ENCODE measurements at places on chromosomes 13 and 19.

DNA sequence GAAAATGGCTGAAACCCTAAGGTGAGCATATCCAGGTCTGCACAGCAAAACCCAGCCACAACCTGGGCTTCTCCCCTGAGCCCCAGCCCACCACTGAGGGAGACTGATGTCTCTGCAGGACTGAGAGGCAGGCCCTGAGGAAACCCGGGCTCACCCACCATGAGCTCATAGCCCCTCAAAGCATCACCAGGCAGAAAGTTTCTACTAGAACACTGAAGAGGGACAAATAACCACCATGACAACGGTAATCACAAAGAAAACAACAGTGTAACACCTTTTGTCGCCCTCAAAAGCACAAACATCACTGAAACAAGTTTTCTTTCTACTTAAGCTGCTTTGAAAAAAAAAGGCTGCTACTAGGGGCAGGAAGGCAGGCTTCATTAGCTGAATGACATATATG, 29.8 kb downstream of the TSHZ3 start:
- no peak for DNase-seq

GRCh38 chr13:20373861-20374260, 141.7 kb upstream of the GJB6 start:
- no peak for DNase-seq

DNA sequence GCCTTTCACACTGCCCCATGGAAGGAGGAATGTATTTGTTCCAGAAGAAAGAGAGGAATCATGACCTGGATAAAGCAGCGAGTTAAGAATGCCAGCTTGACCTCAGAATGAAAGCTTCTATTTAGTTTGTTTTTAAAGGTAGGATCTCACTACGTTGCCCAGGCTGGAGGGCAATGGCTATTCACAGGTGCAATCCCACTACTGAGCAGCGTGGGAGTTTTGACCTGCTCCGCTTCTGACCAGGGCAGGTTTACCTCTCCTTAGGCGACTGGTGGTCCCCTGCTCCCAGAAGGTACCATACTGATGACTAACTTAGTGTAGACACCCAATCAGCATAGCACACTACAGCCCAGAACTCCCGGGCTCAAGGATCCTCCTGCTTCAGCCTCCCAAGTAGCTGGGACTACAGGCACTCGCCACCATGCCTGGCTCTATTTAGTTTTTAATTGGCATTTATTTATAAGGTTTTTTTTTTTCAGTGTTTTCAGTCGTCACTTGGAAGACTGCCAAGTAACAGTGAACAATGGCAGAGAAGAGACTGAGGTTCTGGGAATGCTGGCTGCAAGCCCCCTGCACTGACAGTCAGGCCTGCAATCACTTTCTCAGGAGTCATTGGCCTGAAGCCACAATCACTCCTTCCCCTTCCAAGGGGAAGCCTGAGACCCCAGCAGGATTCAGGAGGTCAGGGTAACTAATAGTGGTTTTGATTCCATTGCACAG, 73.1 kb downstream of the EPS15L1 start:
- DNase-seq, result peak; percentile 17

- peak; percentile 45 for DNase-seq
These were observed 41.3 kb upstream of the IGFL4 start for GRCh38 chr19:46081928-46082727.

DNA sequence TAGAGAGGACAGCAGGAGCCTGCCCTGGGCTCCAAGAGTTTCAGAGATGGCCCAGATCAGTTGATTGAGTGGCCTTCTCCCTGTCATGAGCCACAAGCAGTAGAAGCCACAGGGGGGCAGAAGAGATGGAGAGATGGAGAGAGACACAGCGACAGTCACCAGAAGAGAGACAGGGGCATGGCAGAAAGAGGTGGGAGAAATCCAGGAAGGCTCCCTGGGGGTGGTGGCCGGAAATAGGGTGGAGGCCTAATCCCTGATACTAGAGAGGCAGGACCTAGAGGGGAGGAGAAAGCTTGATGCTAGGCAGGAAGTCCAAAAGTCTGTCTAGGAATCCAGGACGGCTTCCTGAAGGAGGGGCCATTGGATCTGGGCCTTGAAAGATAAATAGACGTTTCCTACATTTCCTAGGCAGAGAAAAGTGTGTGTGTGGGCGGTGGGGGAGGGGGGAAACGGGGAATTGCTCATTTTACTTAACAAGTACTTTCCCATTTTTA, 9.6 kb upstream of the TPM4 start:
- DNase-seq, result no peak

DNA sequence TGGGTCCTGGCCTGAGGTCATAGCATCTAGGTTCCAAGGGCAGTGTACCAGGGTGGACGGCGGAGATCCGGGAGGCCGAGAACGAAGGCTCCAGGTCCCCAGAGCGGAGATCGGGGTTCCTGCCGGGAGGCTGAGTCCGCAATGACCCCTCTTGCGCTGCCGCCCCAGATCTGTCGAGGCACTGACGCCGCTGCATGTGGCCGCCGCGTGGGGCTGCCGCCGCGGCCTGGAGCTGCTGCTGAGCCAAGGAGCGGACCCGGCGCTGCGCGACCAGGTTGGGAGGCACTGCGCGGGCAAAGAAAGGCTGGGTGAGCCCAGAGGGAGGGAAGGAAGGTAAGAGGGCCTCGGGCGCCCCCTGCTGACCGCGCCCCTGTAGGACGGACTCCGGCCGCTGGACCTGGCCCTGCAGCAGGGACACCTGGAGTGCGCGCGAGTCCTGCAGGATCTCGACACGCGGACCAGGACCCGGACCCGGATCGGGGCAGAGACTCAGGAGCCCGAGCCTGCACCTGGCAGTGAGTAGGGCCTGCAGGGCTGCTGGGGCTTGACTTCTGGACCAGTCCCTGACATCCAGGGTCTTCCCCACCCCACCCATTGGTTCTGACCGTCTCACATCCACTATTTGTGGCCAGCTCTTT, 906 bp downstream of the ANKLE1 start:
- DNase-seq, result peak; percentile 83

DNA sequence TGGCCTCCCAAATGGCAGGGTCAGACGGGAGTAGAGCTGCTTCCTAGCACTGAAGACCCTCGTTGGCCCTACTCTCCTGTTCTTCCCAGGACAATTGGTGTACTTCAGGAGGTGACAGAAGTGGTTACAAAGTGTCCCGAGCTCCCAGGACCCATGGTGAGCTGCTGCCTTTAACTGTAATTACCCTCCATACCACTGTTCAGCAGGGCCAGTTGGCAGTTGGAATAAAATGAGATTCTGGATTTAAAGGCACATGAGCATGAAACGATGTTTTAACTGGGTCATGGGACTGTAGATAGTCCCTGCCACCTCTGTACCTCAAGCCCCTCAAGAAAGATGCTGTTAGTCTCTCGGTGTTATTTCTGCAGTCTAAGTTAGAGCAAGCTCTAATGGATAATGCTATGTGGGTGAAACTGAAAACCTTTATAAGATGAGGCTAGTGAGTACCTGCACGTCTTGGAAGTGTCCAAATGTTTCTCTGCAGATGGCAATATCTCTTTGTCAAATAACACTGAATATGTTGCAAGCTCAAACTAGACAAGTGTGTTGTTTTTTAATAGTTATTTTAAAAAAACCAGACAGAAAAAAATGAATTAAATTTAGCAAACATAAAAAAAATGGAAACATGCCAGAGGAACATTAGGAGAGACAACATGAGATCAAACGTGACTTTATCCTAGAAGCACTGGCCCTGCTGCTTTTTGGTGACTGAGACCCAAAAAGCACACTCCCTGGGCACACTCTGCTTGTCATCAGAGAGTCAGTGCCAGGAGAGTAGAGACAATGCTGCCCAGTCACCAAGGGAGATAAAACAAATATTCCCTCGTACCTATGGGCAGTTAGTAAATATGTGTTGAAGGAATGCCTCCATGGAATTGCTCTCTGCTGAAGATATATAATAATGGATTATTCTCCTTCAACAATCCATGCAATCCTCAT, 266.3 kb downstream of the LMO7 start:
- no peak for DNase-seq

GRCh38 chr19:51439021-51439465, 19.2 kb downstream of the SIGLEC8 start:
- no peak for DNase-seq

DNA sequence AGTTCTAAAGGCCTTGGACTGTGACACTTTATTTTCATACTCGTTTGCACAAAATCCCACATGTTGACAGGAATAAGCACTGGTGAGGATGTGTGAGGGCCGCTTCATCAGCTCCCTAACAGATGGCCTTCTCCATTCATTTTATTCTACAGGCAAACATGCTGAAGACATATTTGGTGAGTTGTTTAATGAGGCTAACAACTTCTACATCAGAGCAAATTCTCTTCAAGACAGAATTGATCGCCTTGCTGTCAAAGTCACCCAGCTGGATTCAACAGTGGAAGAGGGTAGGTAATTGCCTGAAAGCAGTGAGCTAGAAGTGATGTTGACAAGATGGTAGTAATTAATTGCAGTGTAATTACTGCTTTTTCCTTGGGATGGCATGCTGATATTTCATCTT, 95.7 kb downstream of the GPR12 start:
- DNase-seq, result no peak

DNA sequence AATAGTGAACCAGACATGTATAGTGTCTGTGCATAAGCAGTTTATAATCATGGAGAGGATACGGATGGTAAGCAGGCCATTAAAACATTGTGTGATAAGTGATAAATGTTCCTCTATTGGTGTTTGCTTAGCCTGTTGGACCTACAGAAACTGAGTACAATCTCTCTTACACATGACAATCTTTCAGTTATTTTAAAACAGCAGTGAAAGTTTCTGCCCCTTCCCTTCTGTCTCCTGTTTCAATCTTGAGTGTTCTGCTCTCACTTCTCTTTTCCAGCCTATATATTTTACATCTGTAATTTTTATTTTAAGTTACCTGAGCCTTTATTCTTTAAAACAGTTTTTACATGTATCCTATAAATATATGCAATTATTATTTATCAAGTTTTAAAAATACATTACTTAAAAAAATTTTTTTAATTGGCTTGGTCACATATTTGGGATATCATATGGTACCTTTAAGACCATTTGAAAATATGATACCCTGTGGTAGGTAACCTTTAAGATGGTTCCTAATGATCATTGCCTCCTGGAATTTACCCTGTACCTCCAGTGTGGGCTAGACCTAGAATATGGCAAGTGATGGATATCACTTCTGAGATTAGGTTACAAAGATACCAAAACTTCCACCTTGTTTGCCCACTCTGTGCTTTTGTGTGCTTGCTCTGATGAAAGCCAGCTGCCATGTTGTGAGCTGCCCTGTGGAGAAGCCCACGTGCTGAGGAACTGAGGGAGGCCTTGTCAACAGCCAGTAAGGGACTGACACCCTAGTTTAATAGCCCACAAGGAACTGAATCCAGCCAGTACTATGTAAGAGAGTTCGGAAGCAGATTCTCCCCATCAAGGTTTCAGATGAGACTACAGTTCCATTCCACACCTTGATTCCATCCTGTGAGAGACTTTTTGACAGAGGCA, 99.3 kb downstream of the DHRS12 start:
- DNase-seq, result no peak

- peak; percentile 47 for DNase-seq
These were observed 371.9 kb downstream of the KCNRG start for GRCh38 chr13:50387051-50387581.

DNA sequence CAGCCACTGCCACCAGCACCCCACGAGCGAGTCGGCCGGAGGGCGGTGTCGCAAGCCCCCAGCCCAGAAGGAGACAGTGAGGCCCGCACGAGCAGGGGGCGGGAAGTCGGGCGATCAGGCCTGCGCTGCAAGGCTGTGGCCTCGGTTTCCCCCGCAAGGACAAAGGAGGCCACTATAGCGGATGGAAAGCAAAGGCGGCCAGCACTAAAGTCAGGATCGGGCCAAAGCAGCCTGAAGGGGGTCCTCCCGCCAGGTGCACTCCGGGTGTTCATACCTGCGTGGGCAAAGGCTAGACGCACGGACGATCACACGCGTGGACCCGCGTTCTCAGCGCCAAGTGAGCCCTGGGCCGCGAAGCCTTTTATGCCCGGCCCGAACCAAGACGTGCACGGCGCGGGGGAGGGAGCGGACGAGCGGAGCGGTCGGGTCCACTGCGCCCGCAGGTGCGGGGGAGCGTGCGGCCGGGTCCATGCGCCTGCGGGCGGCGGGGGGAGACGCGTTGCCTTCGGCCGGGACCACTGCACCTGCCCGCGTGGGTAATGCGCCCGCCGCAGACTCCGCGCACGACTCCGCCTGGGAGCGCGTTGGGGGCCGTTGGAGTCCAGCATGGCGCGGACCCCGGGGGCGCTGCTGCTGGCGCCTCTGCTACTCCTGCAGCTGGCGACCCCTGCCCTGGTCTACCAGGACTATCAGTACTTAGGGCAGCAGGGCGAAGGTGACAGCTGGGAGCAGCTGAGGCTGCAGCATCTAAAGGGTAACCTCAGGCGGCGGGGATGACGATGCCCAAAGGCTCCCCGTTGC, at the start of the genes PRDX2 and THSD8:
PRDX2 (minus strand) TSS at position 335 of the 801 bp plus-strand sequence. CDS start 539 bp downstream, outside the sequence.
THSD8 (plus strand) TSS at position 604 of the 801 bp plus-strand sequence; CDS start at position 607, 3 bp downstream.
- peak; percentile 95 for DNase-seq

GRCh38 chr13:108360139-108360538, 90.6 kb downstream of the TNFSF13B start:
- DNase-seq, result no peak

DNA sequence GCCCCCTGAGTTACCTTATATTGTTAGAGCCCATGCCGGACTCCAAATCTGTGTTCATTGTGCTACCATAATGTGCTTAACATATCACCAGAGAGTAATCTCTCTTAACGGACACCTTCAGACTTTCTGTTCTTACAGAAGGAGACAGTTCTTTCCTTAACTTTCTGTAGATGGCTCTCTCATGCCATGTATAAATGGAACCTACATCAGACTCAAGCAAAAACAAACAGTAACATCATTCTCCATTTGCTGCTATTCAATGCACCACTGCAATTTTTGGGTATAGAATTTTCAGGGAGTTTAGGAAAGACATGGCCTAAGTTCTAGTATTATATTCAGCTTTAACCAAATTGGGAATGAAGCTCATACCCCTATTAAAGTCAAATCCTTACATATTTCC, 12.6 kb upstream of the UGGT2 start:
- DNase-seq, result no peak

- no peak for DNase-seq
These were observed 13.4 kb downstream of the ZNF20 start for GRCh38 chr19:12126707-12127106.

GRCh38 chr13:96822895-96823294, 171.4 kb downstream of the OXGR1 start:
- no peak for DNase-seq

DNA sequence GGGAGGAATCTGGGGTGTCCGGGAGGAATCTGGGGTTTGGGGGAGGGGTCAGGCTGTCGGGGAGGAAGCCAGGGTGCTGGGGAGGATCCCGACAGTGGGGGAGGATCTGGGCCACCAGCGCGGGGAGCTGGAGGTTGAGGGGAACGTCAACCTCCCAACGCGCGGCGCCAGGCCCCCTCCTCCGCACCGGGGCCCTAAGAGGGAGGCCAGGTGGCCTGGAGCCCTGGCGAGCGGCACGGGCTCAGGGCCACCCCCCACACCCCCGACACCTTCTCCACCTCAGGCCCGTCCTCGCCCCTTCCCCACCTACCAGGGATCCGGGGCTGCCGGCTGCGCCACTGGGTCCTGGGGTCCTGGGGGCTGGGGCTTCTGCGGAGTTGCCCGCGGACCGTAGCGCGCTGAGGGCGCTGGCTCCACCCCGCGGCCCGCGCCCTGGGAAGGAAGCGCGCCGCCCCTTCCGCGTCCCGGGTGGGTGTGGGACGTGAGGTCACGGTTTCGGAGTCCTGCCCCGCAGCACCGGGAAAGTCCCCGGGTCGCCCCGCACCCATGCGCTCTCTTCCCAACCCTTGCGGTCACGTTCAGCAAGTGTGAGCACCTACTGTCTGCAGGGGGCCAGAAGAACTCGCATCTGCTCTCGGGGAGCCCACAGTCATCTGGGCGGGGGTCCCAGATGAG, at the start of gene TICAM1:
TICAM1 (minus strand) TSS at position 409 of the 675 bp plus-strand sequence. CDS start 13,335 bp downstream, outside the sequence.
- no peak for DNase-seq

Data from NCI-H1105 (cell line).